ENCODE measurements at places on chromosomes 3 and 15.

DNA sequence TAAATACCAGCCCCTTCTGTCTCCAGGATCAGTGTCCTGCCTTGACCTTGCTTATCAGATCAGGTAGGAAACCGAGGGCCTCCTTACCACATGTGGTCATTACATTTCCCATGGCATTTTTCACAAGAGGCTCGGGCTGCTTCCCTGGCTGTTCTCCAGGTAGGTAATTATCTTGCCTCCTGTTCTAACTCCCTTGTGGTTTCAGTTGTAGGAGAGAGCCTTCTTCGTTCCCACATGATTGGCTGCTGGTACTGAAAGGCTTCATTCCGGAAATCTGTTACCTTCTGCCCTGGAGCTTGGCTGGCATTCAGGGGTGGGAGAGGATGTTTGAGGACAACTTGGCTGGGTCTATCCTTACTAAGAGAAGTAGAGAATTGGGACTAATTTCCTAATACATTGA, 46.8 kb upstream of the RORA start:
- DNase-seq: no peak

DNA sequence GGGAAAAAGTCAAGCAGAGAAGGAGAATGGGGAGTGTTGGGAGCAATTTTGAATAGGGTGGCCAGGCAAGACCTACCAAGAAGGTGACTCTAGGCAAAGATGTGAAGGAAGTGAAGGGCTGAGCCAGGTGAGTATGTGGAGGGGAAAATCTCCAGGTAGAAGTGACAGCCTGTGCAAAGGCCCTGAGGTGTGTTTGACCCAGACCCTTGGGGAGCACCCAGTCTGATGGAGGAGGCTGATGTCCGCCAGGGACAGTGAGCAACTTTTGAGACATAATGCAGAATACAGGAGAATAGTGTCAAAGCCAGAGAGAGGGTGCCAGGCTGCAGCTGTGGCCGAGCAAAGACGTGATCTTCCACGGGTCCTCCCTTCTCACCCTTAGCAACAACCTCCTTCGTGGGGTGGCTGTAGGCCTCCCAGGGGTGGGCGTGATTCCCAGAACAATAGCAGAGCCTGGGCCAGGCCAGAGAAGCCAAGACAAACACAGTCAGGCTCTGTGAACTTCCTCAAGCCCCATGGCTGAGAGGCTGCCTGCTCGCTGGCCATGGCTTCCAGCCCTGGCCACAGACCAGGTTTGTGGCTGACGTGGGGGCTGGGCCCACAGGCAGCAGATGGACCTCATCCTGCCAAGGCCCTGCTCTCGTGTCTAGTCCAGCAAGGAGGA, 58.1 kb downstream of the SLC6A6 start:
- DNase-seq: no peak

- DNase-seq: no peak
Observed at GRCh38 chr3:127754411-127755304, 67.7 kb downstream of the MGLL start.

GRCh38 chr3:86175593-86176444, 815.1 kb downstream of the VGLL3 start:
- no peak for DNase-seq

- DNase-seq: no peak
Observed at GRCh38 chr15:60536314-60536713, 57.4 kb upstream of the ICE2 start.

GRCh38 chr3:196292286-196292923, 4.9 kb upstream of the PCYT1A start:
- DNase-seq: peak; percentile 36

- no peak for DNase-seq
Observed at GRCh38 chr15:64361259-64361658, 5.3 kb upstream of the CSNK1G1 start.

DNA sequence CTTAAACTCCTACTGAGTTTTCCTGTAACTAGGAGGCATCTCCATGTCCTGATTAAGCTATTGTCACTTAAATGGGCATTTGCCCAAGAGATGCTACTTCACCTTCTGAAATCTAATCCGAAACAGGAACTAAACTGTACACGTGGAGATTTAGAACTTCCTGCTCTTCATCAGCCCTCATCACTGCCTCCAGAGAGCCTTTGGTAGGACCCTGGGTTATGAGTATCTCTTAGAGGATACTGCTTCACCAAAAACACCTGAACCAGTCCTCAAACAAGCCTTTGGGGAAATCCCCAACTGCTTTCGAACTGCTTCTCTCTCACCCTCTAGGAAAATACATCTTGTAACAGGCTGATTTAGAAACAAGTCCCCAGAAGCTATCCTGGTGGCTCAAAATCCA, 320.3 kb downstream of the GAP43 start:
- no peak for DNase-seq

DNA sequence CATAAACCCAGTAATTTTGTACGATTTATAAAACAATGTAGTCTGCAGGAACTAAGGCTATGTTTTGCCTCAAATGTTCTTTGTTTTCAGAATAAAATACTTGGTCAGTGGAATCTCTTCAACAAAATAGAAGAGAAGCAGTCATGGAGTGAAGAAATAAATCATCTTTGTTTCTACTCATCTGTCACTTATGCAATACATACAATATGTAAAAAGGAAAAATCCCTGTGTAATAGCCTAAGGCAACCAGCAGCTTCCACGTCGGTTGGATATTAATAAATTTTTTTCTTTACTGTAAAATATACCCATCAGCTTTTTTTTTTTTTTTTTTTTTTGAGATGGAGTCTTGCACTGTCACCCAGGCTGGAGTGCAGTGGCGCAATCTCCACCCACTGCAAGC, 5.2 kb upstream of the WDR5B start:
- DNase-seq: no peak

DNA sequence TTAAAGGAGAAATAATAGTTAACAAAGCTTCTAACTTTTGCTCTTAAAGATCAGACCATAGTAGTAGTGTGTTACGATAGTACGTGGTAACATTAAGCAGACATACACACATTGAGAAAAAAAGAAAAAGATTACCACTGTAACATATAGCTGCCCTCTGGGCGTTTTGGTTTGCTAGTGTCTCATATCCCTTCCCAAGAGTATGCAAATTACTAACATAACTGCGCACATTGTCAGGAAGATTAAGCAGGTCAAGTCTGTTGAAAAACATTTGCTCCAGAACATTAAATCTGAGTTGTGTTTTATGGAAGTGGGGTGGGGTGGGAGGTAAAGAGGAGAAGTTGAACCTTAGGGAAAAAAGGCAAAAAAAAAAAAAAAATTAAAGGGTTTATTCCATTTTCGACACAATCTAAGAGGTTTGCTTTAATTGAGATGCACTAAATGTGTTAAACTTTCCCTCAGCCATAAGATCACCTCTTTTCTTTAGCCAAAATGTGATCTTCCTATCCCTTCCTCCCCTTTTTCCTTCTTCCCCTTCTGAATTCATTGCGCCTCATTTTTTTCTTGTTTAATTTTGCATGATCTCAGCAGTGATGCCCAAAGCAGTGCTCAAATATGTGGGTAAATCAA, 1.5 kb upstream of the LRIG1 start:
- DNase-seq: no peak

- DNase-seq: no peak
Observed at GRCh38 chr3:37942646-37943045, 47.9 kb upstream of the VILL start.

DNA sequence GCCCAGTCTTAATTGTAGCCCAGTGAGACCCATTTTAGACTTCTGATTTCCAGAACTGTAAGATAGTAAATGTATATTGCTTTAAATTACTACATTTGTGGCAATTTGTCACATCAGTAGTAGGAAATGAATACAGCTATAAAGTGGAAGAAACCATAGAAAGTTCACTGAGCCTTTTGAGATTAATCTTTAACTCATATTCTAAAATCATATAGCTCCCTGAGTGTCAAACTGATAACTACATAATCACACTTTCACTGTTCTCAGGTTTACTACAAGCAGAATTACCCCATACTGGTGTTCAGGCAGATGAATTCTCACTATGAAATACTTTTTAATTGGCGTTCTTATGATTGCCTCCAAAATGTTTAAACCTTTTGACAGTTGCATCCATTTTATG, 42.8 kb downstream of the CNTN4 start:
- DNase-seq: peak; percentile 33

DNA sequence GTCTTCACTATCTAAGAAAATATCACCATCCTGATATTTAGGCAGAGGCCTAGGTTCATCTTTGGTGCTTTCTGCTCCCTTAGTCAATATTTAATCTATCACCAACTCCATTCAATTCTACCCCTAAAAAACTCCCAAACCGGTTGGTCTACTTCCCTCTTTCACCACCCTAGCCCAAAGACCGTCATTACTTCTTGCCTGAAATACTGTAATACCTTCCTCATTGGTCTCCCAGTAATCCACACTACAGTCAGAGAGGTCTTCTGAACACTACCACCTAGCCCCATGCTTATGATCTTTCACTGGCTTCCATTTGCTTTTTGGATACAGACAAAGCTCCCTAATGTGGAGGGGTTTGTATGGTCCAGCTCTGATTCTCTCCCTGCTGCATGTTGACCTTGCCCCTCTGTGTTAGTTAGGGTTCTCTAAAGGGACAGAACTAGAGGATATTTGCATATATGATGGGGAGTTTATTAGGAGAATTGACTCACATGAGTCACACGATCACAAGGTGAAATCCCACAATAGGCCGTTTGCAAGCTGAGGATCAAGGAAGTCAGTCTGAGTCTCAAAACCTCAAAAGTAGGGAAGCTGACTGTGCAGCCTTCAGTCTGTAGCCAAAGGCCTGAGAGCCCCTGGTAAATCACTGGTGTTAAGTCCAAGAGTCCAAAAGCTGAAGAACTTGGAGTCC, 36.4 kb upstream of the ATP2C1 start:
- no peak for DNase-seq

- no peak for DNase-seq
Observed at GRCh38 chr15:97563516-97563915, 397.0 kb upstream of the ARRDC4 start.

- no peak for DNase-seq
Observed at GRCh38 chr3:134353171-134353825, 20.9 kb downstream of the AMOTL2 start.

DNA sequence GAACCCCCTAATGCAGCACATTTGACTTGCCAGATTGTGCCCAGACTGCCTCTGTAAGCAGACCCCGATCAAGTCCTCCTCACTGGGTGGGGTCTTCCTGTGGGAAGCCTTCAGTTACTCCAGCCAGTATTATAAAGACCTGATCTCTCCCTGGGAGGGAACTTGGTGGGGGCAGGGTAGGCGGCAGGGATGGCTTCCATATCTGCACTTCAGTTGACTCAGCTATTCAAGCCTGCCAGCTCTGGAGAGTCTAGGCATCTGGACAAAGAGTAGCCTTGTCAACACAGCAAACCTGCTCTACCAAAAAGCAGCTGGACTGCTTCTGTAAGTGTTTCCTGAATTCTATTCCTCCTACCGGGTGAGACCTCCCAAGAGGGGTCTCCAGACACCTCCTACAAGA, 21.0 kb upstream of the SLC25A38 start:
- DNase-seq: no peak

DNA sequence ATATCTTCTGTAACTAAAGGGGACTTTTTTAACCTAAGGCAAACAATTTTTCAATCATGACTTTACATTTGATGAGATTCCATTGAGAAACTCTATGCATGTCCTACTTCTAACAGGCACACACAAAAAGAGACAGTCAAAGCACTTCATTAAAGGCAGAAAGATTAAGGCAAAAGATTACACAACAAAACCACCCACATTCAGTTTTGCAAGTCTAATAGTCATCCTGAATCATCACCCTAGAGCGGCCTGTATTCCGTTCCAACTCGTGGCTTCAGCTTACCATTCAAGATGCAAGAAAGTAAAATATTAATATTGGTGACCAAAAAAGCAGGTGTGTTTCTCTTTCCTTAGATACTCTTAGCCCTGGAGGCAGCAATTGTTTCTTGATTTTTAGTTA, 205.9 kb downstream of the P3H2 start:
- DNase-seq: no peak

GRCh38 chr15:60656041-60656440, 177.1 kb upstream of the ICE2 start:
- no peak for DNase-seq

- no peak for DNase-seq
Observed at GRCh38 chr3:191414286-191414685, 46.7 kb upstream of the PYDC2 start.

DNA sequence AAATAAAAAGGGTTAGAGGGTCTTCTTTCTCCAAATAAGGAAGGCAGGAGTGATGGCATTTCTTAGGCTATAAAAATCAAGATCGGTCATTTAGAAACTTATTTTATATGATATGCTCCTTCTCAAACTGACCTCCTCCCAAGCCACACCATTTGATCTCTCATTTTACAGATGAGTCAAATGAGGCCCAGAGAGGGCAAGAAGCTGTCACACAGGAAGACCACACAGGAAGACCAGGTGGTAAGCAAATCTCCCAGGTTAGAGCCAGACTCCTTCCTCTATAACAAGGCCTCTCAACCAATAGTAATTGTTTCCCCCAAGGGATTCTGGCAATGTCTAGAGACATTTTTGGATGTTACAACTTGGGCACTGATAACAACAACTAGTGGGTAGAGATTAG, 13.8 kb downstream of the TLE3 start:
- no peak for DNase-seq

- no peak for DNase-seq
Observed at GRCh38 chr3:195524171-195524896, 18.8 kb downstream of the PPP1R2 start.

GRCh38 chr3:95327478-95327877, 1264.6 kb downstream of the NSUN3 start:
- DNase-seq: no peak
